ENCODE measurements at places on chromosomes 13 and 19.

GRCh38 chr13:39825886-39826285 is 170.4 kb downstream of the COG6 start:
- no peak for DNase-seq

DNA sequence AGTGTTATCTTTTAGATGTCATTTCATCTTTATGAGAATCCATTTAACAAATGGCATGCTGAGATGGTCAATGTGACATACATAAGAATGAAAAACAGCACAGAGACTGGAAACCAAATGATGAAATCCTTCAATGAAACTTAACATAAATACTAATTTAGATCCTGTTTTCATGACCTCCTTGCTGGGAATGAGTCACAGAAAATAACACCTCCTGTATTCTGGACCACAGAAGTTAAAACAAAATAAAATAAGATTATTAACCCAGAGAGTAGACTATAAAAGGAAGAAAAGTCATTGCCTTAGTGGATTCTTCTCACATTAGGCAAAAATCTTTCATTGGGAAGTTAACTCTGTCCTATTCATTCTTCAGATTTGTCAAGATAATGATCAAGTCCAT is 1.6 kb downstream of the DIAPH3 start:
- no peak for DNase-seq

DNA sequence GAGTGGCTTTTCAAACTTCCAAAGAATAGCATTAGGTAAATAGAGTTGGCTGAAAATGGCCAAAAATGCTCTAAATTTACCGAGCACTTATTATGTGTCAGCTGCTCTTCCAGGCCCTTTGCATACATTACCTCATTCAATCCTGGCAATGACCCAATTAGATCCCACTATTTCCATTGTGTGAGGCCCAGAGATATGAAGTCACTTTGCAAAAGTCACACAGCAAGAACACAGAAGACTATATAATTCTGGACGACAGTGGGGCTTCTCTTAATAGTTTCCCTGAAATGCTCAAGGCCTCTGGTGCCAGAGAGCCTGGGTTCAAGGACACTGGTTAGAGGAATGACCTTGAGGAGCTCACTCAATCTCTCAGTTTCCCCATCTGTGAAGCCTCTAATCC is 146.8 kb downstream of the IER2 start:
- DNase-seq, result no peak

- DNase-seq, result no peak
These were observed 70.7 kb downstream of the PTPRS start for GRCh38 chr19:5269926-5270325.

- no peak for DNase-seq
These were observed 62.5 kb downstream of the TUBGCP3 start for GRCh38 chr13:112525356-112525945.

- no peak for DNase-seq
These were observed 32.2 kb downstream of the DOT1L start for GRCh38 chr19:2195914-2196313.

Data from stimulated activated CD4-positive, alpha-beta T cell treated with anti-CD3 and anti-CD28 coated beads, Interleukin-12 subunit alpha, Interleukin-12 subunit beta, amount 100 ng/mL, for 48 hours (primary cell).